ENCODE measurements at places on chromosomes 3 and 15. TPM values are rescaled to one million over a fixed set of nuclear protein-coding genes. Genes with fewer than 3 reads are reported as not detected.

GRCh38 chr3:172323894-172324610, 124.2 kb downstream of the GHSR start:
- DNase-seq = no peak

Gene CIDEC
- 0.14 TPM for total RNA-seq

DNA sequence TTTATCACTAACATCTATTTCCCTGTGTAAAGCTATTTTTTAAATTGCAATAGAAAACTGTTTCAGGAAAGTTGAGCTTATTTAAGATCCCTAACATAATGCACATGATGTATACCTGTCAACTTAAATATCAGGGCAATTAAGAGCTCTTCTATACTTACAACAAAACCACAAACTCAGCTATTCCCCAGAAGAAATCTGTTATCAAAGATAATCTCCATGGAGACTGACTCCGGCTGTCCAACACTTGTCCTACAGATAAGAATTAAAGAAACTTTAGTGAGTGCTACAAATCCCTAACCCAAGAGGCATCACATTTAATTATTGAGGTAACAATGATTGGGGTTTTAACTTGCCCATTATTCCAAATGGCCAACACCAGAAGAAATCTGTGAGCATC, 3.4 kb downstream of the SELENOK start:
- no peak for DNase-seq

- DNase-seq = no peak
Observed at GRCh38 chr3:3800685-3801493, 1.7 kb downstream of the LRRN1 start.

Gene CDCP1
- total RNA-seq = 23.8 TPM

Gene NEK10
- total RNA-seq = 1.0 TPM

DNA sequence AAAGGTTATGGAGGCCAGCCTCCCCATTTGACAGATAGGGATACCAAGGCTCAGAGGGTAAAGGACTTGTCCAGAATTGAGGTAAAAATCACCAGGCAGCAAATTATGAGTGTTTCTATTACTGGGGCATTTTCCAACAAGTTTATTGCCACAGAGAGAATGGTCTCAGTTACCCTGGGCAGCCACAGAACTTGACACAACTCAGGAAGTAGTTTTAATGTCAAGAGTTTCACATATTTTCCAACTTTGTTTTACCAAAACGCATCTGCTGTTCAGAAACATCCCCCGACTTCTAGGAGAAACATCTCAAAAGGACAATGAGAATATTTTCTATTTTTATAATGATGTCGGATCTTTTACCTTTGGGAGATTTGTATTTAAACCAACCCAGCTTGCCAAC, 107.5 kb upstream of the MRPS22 start:
- DNase-seq = no peak

DNA sequence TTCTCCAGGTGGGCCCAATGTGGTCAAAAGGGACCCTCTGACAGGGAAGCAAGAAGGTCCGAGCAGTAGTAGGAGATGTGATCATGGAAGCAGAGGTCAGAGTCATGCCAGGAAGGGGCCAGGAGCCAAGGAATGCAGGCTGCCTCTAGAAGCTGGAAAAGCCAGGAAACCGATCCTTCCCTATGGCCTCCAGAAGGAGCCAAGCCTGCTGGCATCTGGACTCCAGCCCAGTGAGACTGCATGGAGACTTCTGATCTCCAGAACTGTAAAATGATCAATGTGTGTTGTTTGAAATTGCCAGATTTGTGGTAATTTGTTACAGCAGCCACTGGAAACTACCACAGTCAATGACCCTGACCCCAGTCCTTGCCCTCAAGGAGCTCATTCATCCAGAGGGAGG, 56.8 kb upstream of the SPATA12 start:
- no peak for DNase-seq

All from HT1080 (cell line).